Muscle of back (tissue), 13 donors: ENCODE measurements at places on chromosomes 2 and 18.
A peak's percentile ranks its signal among the peaks of the same experiment; 100 is the strongest.

DNA sequence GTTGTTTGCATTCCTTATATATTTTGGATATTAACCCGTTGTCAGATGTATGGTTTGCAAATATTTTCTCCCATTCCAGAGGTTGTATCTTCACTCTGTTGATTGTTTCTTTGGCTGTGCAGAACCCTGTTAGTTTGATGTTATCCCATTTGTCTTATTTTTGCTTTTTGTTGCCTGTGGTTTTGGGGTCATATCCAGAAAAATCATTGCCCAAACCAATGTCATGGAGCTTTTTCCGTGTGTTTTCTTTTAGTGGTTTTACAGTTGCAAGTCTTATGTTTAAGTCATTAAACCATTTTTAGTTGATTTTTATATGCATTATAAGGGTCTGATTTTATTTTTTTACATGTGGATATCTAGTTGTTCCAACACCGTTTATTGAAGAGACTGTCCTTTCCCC lies 35.8 kb downstream of the PPIG start:
- no peak for DNase-seq

GRCh38 chr2:190105554-190105953 lies 43.0 kb upstream of the MSTN start:
- no peak for DNase-seq

DNA sequence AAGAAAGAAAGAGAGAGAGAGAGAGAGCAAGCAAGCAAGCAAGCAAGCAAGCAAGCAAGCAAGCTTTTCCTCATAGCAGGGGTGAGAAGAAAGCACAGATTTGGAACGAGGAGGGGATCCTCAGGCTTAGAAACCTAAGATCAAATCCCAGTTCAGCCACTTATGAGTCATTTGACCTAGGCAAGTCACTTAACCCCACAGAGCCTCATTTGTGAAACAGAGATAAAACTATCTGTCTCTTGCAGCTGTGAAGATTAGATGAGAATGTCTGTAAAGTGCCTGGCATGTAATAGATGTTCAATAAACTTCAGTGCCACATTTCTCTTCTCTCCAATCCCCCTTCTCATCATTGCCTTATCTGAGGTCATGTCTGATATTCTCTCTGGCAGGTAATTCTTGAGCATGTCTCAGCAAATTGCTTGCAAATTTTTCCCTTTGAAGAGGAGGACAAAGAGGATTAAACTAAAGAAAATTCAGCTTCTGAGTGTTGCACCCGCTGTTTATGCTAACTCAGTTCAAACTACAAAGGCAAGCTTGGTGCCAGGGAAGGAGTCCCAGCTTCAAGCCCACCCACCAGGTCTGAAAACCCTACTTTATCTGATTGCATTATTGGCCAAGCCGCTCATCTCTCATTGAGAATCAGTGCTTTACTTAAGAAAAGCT lies 20.3 kb downstream of the ALK start:
- DNase-seq = no peak

GRCh38 chr2:164739966-164740365 lies 101.7 kb downstream of the COBLL1 start:
- no peak for DNase-seq

DNA sequence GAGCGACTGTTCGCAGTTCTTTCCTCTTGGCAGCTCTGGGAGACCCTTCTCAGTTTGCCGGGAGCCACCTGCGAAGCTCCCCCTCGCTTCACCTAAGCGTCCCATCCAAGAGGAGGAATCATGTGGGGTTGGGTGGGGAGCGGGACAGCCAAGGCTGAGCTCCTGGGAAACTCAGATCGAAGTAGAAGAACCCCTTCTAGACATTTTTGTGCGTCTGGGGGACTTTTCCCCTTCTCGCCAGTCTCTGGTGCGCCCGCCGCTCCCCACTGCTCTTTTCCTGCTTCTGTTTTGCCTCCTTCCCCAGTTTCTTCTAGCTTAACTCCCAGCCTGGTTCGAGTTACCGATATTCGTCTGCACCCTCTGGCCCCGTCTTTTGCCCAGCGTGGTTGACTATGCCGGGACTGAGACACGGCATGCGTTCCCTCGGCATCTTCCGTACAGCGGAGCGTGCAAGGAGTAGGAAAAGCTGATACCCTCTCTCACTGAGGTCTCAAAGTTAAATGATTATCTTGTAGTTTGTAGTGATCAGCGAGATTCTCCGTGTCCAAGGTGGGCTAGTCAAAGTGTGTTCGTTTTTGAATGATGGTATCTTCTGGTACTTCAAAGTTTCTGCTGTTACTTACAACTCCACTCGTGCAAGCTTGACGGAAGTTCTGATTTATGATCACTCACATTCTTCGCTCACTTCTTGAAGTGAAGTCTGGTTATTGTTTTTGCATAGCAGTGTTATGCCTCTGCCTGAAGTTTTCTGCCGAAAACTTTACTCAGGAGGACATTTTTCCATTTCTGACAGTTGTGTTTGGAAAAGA lies 664 bp downstream of the CAMKMT start:
- DNase-seq = peak; percentile 34

DNA sequence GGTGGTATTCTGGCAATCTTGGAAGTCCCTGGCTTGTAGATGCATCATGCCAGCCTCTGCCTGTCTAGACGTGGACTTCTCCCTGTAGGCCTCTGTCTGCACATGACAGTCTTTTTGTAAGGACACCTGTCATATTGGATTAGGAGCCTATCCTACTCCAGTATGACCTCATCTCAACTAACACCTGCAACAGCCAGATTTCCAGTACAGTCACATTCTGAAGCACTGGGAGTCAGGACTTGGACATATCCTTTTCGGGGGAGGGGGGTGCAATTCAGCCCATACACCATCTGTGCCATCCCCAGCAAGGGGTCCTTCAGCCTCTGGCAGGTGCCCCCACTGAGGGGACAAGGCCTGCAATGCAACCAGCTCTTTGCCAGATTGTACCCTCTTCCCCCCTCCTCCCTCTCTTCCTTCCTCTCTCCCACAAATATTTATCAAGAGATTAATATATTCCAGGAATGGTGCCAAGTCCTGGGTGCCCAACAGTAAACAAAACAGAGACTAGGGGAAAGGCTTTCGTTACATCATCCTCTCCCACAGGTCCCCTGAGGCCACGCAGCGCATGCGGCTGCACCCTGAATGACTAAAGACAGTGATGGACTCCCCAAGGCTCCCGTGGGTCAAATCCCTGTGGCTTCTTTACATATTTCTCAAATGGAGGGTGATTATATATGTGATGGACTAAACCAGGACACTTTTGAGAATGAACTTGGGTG lies 20.5 kb upstream of the MYCN start:
- DNase-seq = no peak

- no peak for DNase-seq
Observed at GRCh38 chr18:48045744-48046143, 115.3 kb upstream of the SMAD2 start.

DNA sequence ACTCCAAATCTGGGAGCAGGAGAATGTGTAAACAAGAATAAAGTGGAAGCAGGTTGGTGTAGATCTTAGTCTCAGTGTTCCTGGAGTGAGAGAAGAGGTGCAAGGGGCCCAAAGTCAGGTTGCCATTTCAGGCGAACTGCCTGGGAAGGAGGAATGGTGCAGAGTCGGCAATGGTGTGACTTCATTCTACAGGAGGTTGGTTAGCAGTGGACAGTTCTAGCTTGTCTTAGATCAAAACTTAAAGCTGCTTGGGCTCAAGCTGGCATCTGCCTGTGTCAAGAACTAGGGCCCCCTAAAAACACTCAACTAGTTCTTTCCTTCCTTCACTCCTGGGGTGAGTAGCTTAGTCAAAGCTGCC lies 3.5 kb downstream of the STK16 start:
- DNase-seq = no peak

DNA sequence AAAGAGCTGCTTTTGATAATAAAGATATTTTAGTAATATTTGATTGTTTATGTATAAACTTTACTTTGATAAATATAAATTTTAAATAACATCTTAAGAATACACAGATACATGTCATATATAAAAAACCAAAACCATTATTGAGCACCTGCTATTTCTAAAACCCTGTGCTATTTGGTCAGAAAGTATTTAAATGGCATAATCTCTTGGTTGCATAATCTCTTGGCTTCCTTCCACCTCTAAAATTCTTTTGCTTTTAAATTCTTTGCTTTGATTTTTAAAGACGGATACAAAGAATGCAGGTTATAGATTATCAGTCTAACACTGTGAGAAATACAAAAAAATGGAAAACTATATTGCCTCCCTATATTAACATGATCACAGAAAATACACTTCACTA lies 36.9 kb downstream of the ACMSD start:
- no peak for DNase-seq

DNA sequence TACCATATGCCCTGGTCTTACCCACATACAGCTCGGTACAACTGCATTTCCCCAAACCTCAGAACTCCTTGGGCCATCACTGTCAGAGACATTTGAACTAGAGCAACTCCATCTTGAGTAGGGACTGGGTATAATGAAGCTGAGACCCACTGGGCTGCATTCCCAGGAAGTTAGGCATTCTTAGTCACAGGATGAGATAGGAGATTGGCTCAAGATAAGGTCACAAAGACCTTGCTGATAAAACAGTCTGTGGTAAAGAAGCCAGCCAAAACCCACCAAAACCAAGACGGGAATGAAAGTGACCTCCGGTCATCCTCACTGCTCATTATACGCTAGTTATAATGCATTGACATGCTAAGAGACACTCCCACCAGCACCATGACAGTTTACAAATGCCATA lies 131.3 kb downstream of the PIK3C3 start:
- no peak for DNase-seq

DNA sequence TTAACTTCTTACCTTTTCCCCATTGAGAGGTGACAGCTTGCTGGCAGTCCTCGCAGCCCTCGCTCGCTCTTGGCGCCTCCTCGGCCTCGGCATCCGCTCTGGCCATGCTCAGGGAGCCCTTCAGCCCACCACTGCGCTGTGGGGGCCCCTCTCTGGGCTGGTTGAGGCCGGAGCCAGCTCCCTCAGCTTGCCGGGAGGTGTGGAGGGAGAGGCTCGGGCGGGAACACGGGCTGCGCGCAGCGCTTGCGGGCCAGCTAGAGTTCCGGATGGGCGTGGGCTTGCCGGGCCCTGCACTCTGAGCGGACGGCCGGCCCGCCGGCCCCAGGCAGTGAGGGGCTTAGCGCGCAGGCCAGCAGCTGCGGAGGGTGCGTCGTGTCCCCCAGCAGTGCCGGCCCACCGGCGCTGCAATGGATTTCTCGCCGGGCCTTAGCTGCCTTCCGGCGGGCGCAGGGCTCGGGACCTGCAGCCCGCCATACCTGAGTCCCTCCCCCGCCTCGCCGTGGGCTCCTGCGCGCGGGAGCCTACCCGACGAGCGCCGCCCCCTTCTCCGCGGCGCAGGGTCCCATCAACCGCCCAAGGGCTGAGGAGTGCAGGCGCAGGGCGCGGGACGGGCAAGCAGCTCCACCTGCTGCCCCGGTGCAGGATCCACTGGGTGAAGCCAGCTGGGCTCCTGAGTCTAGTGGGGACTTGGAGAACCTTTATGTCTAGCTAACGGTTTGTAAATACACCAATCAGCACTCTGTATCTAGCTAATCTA lies 335.0 kb downstream of the CBLN2 start:
- DNase-seq = no peak

DNA sequence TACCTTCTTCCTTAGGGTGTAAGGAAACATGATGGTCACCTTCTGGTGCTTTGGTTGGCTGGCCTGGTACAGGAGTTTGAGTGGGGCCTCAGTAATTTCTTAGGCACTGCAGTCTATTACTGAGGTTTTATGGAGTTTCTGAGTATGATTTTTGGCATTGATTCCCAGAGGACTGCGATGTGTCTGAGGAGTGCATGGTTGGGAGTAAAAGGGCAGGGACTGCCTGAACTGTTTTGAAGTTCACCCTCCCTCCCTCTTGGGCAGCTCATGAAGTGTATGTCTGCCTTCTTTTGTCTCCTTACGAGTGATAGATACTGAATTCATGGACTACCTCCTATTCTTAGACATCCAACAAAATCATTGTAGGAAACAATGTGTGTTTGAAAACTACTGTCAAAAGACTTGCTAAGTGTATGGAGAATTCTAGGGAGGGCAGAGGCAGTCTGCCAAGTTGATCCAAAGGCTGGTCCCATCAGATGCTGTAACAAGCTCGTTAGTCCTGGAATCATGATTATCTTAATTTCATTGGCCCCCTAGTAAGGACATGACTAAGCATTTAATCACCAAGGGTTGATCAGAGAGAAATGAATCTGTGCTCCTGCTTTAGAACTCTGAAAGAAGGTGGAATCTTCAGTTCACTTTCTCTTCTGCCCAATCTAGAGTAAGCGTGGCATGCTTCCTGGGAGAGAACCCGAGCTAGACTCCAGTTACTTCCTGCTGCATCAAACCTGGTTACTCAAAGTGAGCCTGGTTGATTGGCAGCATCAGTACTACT lies 26.5 kb downstream of the LYPD6B start:
- DNase-seq = no peak

GRCh38 chr2:42314892-42315468 lies 46.0 kb downstream of the COX7A2L start:
- DNase-seq = no peak

DNA sequence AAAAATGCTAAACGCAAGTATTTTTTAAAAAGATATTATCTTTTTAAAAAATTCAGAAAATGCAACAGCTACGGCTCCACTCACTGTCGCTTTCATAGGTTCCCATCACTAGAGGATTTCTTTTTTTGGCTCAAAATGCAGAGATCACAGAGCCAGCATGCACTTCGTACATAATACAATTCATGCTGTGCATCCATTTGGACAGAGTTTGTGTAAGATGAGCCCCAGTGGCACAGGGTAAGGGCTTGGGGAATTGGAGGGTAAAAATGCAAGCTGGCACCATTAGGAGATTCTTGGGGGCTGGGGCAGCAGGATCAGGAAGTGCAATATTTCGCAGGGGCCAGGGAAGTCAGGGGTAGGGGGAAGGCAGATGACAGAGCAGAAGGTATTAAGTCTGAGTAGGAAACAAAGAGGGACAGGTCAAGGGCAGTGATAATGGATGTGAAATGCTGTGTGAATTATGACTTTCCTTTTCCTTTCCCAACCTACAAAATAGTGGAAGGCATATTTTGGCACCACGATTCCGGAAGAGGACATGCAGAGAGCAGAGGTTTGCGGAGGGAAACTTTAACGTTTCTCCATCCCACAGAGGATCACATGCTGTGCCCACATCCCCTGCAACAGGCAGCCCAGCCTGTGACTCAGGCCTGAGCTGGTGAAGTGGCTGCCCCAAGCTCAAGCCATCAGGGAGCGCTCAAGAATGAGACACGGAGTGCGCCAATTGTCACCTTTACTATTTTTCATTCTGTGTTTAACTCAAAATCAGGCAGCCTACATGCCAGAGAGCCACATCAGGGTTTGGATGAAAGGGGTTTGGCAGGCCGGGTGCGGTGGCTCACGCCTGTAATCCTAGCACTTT lies 4.7 kb downstream of the CAPG start:
- DNase-seq = peak; percentile 55

DNA sequence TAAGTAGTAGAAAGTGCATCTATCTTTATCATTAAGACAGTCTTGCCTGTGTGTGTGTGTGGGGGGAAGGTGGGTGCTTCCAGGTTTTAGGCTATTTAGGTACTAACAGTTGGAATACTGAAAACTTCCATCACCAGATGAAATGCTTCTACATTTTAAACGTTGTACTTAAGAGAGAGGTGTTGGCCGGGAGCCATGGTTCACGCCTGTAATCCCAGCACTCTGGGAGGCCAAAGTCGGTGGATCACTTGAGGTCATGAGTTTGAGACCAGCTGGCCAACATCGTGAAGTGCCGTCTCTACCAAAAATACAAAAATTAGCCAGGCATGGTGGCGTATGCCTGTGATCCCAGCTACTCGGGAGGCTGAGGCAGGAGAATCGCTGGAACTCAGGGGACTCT lies 4.0 kb downstream of the NETO1 start:
- no peak for DNase-seq
